ENCODE measurements at places on chromosomes 4 and X.

DNA sequence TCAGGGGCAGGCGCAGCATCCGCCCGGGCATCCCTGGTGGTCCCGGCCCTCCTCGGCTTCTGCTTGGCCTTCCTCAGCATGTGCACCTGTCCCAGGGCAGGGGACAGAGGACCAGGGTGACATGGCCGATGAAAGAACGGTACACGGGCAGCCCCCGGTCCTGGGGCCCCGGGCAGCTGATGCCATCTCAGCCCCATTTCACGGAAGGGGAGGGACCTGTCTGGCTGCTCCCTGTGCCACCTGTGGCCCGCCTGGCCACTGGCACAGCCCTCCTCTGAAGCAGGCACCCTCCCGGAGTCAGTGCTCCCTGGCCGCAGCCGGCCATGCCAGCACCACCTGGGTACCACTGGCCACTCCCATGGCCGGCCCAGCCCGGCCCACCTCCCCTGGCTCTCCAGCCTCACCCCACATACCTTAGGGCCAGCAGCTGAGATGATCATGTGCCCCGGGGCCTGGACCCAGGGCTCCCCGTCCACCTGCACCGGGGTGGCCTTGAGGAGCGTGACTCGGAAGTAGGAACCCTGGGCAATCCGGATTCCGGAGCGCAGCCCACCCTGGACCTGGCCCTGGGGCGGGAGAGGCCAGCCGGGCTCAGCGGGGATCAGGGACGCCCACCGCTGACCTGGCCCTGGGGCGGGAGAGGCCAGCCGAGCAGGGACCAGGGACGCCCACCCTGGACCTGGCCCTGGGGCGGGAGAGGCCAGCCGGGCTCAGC, 12.6 kb downstream of the DGKQ start:
- DNase-seq: no peak

DNA sequence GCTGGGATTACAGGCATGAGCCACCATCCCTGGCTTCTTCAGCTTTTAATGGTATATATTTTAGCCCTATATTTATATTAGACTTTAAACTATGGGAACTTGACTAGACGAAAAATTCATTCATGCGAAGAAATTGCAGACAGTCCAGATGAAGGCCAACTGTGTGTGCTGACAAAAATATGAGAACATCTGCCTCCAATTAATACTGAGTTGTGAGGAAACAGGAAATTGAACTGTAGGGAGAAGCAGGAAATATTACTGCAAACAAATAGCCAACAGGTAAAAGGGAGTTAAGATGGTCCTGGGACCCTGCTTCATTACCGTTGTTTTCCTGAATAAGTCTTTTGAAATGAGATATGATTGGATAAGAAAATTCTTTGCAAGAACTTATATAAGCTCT, 26.3 kb downstream of the MGARP start:
- DNase-seq: no peak

DNA sequence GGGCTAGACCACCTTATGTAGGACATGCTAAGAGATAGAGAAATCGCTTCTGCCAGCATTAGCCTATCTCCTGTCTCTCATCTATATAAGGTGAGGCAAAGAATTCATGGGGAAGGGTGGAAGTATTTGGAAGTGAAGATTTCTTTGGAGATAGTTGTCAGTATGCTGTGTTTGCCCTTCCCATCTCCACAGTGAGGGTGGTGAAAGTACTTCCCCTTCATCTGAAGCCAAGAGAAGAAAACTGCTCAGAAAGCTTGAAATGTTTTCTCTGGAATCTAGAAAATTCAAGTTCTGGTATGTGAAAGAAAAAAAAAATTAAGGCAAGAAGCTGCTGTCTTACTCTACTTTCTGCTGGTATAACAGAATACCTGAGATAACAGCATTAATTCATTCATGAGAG, 12.3 kb upstream of the ADH5 start:
- DNase-seq: no peak

DNA sequence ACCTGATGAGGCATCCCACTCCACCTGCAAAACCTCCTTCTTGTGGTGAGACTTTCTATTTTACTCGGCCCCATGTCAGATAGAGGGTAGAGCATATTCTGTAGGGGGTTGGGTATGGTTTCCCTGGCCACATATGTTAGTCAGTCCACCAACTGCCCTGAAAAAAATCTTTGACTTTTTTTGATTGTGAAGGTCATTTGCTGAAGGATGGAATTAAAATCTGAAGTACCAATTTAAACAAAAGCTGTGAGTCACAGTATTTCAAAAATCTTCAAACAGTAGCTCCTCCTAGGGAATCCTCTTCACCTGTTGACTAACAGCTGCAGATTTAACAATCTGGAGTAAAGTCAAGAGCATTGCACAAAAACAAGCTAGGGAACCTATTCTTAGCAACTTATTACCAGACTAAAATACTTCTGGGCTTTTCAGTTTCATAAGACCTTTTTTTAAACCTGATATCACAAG, 8.0 kb upstream of the CCDC110 start:
- peak; percentile 48 for DNase-seq

DNA sequence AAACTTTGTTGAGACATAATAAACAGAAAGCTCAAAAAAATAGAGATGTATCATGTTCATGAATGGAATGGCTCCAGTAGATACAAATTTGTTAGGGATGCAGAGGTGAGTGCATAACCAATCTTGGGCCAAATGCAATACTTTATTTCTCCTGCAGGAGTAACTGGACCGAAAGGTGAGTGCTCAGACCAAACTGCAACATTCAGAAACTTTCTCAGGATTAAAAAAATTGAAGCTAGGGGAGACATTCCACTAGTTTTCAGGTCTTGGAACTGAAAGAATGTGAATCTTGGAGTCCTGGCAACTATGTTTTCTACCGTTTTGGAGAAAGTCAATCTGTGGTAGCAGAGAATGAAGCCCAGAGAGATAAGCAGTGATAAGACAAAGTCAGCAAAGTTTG, 21.2 kb upstream of the LCORL start:
- no peak for DNase-seq

- DNase-seq: no peak
Observed at GRCh38 chr4:20192736-20193135, 59.0 kb upstream of the SLIT2 start.

GRCh38 chr4:107719207-107719921, 670 bp downstream of the PAPSS1 start:
- peak; percentile 47 for DNase-seq

- DNase-seq: no peak
Observed at GRCh38 chr4:128512767-128513322, 225.2 kb upstream of the PGRMC2 start.

DNA sequence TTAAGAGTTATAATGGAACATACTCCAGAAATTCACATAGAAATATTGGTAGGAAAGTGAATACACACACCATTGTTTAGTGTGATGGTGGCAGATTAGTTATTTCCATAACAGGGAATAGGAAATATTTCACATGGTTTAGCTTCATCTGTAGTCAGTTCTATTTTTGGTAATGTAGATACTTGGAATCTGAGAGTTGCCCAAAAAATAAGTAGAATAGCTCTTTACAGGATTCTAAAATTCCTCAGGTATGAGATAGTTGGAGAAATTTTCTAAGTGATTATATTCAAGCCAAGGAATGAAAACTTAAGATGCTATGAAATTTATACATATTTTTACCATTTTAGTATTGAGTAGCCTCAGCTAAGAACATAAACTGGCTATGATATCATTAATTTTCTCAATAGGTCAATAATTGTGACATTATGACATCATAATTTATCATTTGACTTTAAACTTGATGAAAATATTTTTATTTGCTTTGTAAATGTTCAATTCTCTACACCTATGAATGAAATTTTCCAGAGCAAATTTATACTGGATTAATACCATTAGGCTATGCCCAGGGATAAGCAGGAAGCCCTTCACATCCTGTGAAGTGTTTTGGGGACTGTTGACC, 35.8 kb downstream of the CPEB2 start:
- DNase-seq: no peak

- DNase-seq: no peak
Observed at GRCh38 chrX:120568035-120568434, 7.3 kb upstream of the CUL4B start.

DNA sequence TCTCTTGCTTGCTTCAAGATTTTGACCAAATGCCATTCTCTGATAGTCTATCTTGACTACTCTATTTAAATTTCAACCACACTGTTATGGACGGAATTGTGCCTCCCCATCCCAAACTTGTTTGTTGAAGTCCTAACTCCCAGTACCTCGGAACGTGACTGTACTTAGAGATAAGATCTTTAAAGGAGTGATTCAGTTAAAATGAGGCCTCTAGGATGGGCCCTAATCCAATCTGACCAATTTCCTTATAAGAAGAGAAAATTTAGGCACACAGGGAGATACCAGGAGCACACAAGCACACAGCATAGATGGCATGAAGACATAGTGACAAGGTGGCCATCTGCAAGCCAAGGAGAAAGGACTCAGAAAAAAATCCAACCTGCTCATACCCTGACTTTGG, 269.9 kb downstream of the KCNIP4 start:
- no peak for DNase-seq

DNA sequence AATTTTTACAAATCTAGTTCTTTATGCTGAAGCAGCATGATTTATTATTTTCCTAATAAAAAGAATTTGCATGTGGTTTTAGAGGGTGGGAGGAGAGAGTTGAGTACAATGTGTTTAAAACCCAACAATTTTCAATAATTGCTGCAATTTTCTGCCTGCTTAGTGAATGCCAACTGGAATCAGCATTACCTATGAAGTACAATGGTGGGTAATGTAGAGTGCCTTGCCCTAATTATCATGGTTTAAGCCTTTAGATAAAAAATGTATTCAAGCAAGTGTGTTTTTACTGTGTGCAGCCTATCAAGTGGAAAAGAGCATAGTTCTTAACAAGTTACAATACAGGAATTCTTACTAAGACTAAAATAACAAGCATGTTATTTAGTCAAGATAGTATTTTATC, 77.9 kb upstream of the ANKRD50 start:
- no peak for DNase-seq

- no peak for DNase-seq
Observed at GRCh38 chr4:101142259-101142658, 205.1 kb downstream of the PPP3CA start.

- DNase-seq: no peak
Observed at GRCh38 chr4:146787731-146788130, 149.0 kb downstream of the POU4F2 start.

DNA sequence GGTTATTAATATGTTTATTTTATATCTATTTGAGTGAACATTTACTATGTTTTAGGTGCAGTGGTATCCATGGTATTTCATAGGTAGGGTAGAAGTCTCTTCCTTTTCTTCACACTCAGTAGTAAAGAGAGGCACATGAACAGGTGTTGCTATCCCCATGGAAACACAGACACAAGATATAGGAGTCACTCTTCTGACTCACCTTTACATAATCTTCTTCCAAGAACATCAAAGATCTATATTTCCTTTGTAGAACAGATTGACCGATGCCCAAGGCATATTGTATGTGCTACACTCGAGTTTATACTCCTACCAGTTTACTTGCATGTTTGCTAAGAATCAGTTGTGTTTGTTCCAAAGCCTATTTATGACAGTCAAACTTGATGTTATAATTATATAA, 1997.4 kb downstream of the C4orf33 start:
- no peak for DNase-seq

- no peak for DNase-seq
Observed at GRCh38 chr4:85761803-85762528, 287.0 kb downstream of the ARHGAP24 start.

DNA sequence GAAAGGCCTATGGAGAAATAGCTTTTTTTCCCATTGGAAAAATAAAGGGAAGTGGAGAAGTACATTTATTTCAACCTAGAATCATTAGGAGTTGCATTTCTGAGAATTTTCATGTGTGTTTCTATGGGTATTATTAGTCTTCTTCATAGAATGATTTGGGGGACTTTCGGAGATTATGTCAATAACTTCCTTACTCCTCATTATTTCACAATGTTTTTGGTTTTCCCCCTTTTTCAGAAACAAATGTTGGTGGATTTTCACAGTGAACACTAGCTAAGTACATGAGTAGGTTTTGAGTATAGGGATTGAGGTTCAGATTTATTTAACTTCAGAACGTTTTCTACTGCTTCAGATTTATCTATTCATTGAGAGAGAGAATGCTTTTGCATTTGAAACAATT, 54.0 kb downstream of the SH3BGRL start:
- no peak for DNase-seq

DNA sequence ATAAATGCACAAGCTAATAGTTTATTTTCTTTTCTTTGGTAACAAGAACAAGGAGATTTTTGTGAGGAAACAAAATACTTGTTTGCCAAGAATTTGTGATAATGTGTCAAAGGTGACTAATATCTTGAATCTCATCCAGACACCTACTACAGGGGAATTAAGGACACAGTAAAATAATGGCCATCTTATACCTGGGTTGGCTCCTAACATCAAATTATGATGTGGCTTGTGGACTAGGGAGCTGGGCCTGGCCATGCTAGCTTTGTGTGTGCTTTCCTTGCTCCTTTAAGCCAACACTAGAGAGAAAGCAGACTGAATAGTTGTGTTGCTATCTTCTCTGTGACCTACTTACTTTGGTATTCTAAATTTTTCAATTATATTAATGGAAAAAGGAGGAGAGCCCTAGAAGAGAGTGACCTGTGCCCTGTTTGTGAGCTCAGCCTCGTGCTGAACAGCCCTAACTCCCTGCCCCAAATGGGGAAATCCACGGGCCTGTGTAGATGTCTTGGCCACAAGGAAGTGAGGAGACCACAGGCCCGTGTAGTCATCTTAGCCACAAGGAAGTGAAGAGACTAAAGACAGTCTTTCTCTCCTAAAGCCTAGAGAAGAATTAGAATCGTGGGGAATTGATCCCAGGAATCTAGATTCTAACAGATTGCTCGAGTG, 23.3 kb downstream of the ARHGAP24 start:
- DNase-seq: no peak

DNA sequence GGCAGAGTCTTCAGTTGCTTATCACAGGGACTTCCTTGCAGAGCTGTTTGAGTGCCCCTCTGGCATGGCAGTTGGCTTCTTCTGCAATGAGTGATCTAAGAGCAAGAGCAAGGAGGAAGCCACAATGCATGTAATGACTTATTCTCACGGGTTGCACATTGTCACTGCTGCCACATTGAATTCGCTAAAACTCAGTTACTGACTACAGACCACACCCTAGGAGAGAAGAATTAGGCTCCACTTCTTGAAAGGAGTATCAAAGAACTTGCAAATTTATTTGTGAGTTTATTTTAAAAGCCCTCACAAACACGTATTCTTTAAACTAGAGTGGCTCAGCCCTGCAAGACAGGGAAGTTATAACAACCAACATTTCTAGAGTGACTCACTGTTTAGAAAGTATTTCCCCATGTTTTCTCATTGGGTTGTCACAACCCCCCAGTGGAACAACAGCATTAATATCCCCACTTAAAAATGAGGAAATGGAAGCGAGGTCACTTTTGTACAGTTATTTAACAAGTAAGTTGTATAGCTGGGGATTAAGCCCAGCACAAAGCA, 32.4 kb upstream of the RBPJ start:
- peak; percentile 87 for DNase-seq

DNA sequence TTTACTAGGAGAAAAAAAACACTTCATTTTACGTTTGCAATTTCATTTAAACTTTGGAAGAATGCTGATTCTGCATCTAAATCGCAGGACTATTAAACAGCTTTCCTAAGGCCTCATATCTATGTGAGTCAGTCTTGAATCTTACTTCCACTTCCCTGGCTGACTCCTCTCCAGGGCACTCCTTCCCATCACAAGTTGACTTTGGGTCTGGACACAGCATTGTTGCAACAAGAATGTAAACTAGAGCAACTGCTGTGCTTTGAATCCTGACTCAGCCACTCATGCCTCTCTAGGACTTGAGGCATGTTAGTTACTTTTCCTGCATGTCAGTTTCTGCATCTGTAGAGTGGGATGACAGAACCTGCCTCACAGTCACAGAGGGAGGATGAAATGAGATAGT, 413.8 kb downstream of the FAT4 start:
- no peak for DNase-seq

Data from activated CD4-positive, alpha-beta T cell treated with anti-CD3 and anti-CD28 coated beads, Interleukin-2, Interleukin-6, amounts not matched to agents 100 ng/mL and 50 ng/mL, durations not matched to agents 16 hours and 8 hours (primary cell).